ENCODE measurements at places on chromosomes 6 and 20. TPM values are rescaled to one million over a fixed set of nuclear protein-coding genes. Genes with fewer than 3 reads are reported as not detected.

Gene SPINT3
- total RNA-seq = not detected

Gene TRIM10
- total RNA-seq = not detected

Gene PPP1R3G
- 1.4 TPM for total RNA-seq

Gene UBE2C
- total RNA-seq = 232 TPM

Gene LGSN
- total RNA-seq = 3.3 TPM

Gene GRM4
- 0.12 TPM for total RNA-seq

Gene LY86
- total RNA-seq = not detected

Gene PGC
- not detected for total RNA-seq

Gene RBPJL
- total RNA-seq = not detected

Gene OR2H1
- not detected for total RNA-seq

Gene KCNK16
- total RNA-seq = not detected

Gene FILIP1
- 0.32 TPM for total RNA-seq

Gene DEFB124
- not detected for total RNA-seq

Gene DDO
- total RNA-seq = 0.12 TPM

Data from A549 treated with CORT108297 at 1 μM for 4 hours (cell line).